ENCODE measurements at places on chromosomes 13 and 19.

DNA sequence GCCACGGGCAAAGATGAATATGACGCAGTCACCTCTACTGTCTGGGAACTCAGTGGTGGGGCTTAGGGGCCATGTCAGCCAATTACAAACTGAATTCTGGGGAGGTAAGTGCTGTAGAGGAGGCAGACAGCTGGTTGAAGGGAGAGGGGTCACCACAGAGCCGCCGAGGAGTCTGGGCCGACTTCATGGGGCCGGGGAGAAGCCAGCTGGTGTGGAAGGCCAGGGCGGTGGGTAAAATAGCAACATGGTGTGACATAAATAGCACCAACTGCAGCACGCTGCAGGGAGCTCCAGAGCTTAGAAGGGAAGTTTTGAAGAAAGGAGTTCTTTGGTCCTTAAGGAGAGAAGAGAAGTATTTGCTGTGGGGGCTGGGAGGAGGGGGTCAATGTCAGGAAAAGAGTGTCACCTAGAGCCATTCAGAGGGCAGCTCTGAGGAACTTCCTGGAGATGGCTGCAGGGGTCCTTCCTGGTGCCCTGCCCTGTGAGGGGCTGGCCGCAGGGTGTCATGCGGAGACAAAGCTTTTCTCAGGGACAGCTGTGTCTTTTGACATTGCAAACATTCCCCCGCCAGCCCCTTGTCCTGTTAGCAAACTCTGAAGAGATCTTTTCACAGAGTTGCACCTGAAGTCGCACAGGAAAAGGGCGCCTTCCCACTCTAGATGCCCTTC is 6.4 kb downstream of the METTL21C start:
- DNase-seq, result no peak

GRCh38 chr19:48966541-48967345 is 1.6 kb downstream of the FTL start:
- DNase-seq, result no peak

- no peak for DNase-seq
These were observed 66.7 kb upstream of the MIR17HG start for GRCh38 chr13:91280801-91281200.

DNA sequence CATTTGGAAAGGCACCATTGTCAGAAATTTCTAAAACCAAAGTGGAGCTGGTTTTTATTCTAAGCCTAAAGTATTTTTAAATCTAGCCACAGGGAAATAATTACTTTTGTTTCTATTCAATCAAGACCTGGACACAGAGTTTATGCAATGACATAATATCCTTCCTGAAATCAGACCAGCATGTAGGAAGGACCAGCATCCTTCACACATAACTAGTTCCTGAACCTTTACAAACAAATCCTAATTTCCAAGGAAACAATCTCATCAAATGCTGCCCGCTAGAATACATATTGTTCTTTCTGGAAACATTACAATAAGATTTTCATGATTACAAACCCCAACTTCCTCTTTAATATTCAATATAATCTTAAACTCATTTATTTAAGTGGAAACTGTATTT is 1.5 kb downstream of the STARD13 start:
- DNase-seq, result no peak

- no peak for DNase-seq
These were observed 41.7 kb upstream of the EEF1AKMT1 start for GRCh38 chr13:20815464-20815863.

- DNase-seq, result no peak
These were observed 10.9 kb upstream of the DNMT1 start for GRCh38 chr19:10205636-10206035.

DNA sequence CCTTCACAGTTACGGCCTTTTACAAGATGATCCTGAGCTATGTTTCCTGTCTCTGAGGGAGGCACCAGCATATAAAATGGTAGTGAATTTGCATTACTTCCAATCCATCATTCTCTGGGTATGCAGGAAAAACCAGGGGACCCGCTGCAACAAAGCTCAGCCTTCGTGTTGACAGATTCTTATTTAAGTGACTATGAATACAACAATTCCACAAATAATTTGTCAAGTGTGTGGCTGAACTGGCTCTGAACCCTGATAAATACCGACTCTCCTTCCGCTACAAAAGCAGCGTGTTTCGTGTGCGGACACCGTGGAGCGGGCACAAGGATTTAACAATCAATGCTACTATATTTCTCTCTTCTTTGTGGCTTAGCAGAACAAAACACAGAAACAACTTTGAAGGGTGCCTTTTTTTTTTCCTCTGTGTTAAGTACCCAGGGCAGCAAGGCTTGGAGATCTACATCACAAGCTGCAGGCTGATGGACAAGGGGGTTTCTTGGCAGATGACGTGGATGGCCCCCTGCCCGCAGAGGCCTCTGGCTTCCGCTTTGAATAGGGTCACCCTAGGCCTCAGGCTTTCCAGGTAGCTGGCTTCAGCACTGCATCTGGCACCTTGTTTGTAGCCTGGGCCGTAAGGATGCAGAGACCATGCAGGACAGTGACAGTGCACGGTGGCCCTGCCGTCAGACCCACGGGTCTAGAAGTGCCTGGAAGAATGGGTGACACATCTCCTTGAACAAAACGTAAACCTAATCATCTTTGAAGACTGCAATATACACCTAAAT is 280.5 kb upstream of the TSHZ3 start:
- DNase-seq, result no peak

DNA sequence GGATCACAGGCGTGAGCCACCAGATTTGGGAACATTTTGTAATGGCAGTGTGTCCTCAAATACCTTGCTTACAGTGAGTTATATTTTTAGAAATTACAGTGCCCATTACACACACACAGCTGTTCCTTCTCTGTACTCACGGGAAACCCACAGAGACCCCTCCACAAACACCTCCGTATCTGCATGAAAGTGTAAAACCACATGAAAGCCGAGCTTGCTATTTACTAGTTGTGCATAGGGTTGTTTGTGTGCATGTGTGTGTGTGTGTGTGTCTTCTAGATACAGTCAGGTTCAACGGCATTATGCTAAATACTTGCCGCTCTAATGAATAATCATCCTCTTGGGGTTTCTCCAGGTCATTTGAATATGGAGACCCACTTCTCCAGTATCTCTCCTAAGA is 22.3 kb upstream of the LILRA2 start:
- no peak for DNase-seq

GRCh38 chr19:604355-604754 is 14.7 kb downstream of the HCN2 start:
- no peak for DNase-seq

- DNase-seq, result no peak
These were observed 101.4 kb downstream of the TUBGCP3 start for GRCh38 chr13:112486386-112487126.

- no peak for DNase-seq
These were observed 1005.5 kb downstream of the PCDH9 start for GRCh38 chr13:66224663-66225062.

DNA sequence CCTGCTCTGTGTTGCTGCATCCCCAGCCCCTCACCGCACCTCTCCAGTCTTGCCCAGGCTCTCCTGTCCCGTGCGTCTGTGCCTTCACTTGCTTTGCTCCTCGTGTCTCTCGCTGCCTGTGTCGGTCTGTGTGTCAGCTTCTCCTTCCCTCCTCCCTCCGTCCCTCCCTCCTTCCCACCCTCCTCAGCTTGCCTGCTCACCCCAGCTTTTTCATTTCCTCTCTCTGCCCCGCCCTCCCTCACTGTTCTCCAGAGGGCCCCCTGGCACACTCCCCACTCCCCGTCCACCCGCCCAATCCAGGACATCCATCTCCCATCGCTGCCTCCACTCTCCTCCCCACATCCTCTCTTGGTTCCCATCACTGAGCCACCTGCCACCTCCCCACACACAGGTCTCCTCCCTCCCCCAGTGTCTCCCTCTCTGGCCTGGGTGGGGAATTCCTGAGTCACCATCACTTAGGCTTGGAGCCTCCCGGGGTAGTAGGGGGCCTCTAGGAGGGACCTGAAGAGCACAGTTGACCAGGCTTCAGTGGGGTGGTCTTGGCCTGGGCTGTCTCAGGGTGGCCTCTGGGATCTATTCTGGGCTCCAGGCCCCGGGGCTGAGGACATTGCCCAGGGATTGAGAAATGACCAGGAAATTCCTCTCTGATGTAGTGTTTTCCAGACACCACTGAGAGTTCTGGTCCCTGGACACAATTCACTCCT is at the start of gene PTGIR:
Gene PTGIR, minus strand, starts transcription at position 132 of the 704 bp plus-strand sequence. CDS start 864 bp downstream, outside the sequence.
- DNase-seq, result no peak

GRCh38 chr13:109834973-109835720 is 48.8 kb upstream of the IRS2 start:
- DNase-seq, result no peak

- peak; percentile 14 for DNase-seq
These were observed 3.1 kb upstream of the BCL3 start for GRCh38 chr19:44745341-44745831.

- no peak for DNase-seq
These were observed 4.9 kb downstream of the NDUFS7 start for GRCh38 chr19:1388637-1389026.

DNA sequence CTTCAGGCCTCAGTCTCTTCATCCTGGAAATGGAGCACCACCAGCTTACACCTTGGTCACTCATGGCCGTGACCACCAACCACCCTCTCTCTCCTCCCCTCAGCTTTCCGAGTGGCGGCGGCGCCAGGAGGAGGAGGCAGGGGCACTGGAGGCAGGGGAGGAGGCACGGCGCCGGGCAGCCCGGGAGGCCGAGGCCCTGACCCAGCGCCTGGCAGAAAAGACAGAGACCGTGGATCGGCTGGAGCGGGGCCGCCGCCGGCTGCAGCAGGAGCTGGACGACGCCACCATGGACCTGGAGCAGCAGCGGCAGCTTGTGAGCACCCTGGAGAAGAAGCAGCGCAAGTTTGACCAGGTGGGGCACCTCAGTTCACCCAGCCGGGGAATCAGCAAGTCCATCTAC is 47.7 kb downstream of the KCNC3 start:
- no peak for DNase-seq

GRCh38 chr13:99356262-99357091 is 49.3 kb upstream of the GPR183 start:
- no peak for DNase-seq

- no peak for DNase-seq
These were observed 20.6 kb upstream of the GTF3A start for GRCh38 chr13:27403727-27404385.

- no peak for DNase-seq
These were observed 50.5 kb upstream of the KCTD15 start for GRCh38 chr19:33746159-33746558.

DNA sequence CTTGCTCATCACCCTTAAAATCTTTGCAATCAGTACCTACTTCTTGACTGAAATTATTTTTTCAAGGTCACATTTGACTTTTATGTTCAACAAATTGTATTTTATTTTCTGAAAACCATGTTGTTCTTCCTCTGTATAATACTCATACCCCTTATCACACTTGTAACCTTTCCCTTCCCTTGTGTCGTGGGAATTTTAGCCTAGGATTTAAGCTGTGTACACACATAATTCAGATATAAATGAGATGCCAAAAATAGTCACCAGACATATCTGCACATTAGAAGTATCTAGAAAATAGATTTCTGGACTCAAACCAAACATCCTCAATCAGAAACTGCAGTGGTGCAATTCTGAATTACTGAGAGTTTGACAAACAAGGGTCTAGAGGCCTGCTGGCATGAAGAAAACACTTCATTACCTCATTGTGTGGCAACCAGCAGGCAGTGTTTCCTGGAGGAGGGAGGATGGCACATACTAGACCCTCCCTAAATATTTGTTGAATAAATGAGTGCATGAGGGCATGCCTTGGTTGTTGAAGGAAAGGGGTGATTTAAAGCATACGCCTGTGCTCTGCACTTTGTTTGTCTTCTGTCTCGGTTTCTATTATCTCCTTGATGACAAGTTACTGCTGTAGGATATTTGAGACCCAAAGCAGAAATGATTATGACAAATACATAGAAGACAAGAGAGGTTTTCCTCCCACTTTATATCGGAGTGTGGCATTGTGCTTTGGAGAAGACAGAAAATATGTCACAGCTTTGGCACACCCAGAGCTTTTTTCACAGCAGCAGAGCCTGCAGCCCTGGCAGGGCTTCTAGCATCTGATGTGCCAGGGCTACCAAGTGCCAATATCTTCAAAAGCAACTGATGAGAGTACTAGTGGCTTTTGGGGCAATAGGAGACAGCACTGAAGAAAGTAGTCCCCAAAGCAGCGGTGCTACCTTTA is 881.1 kb downstream of the PCDH9 start:
- no peak for DNase-seq

GRCh38 chr19:28242317-28242927 is 970.5 kb downstream of the UQCRFS1 start:
- DNase-seq, result no peak

DNA sequence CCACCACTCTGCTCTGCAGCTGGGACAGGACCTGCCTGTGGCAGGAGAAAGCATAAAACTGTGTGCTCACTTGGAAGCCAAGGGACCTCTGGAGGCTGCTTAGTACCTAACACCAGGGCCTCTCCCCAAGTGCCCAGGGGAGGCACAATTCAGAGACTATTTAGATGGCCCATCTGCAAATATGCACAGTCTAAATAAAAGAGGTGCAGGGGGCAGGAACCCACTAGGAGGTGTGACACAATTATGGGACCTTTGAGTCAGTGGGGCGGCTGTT is 32.6 kb upstream of the EPHX3 start:
- DNase-seq, result no peak

- DNase-seq, result no peak
These were observed 37.7 kb upstream of the TUBGCP3 start for GRCh38 chr13:112625698-112626097.

DNA sequence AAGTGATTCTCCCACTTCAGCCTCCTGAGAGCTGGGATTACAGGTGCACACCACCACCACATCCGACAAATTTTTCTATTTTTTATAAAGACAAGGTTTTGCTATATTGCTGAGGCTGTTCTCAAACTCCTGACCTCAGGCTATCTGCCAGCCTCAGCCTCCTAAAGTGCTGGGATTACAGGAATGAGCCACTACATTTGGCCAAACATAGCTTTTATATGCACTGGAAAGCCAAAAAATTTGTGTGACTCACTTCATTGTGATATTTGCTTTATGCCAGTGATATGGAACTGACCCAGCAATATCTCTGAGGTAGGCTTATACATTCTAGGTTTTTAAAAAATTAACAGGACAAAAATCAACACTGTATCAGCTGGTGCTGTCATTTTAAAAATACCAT is 26.8 kb upstream of the ACOD1 start:
- no peak for DNase-seq

- DNase-seq, result no peak
These were observed 13.7 kb downstream of the EIF3K start for GRCh38 chr19:38632476-38633213.

DNA sequence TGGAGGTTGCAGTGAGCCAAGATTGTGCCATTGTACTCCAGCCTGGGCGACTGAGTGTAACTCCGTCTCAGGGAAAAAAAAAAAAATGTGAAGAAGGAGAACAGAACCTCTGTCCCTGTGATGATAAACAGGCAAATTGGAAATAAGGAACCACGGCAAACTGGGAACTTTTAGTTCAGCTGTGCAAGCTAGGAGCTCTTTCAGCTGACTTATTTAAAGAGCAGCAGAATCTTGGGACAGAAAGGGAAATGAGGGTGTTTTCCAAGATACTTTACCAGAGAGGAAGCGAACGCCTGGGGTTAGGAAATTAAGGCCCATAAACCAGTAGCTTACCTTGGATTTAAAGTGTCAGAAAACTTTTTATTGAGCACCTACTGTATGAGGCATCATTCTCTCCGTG is 3.0 kb upstream of the UPF1 start:
- no peak for DNase-seq

Data from amniotic stem cell (primary cell).